Skin of body (tissue), 3 donors: ENCODE measurements at places on chromosomes 4 and X. TPM values are rescaled to one million over a fixed set of nuclear protein-coding genes. Genes with fewer than 3 reads are reported as not detected.

Gene DMRTC1
- not detected for total RNA-seq

Gene POLR2B
- total RNA-seq, result 97.7 TPM

Gene CFP
- total RNA-seq, result 2.5 TPM

Gene PABPC4L
- 8.2 TPM for total RNA-seq

Gene MAGEB2
- not detected for total RNA-seq

Gene ASB12
- 2.6 TPM for total RNA-seq

Gene FOXR2
- total RNA-seq, result not detected

Gene FDCSP
- not detected for total RNA-seq
